ENCODE measurements at places on chromosomes 2 and 18.

GRCh38 chr2:193461431-193461934 lies 1266.8 kb upstream of the TMEFF2 start:
- no peaks in the 10 kb centered on the region for H3K27me3 ChIP-seq
- H3K4me3 ChIP-seq = no peak overlapping the region

DNA sequence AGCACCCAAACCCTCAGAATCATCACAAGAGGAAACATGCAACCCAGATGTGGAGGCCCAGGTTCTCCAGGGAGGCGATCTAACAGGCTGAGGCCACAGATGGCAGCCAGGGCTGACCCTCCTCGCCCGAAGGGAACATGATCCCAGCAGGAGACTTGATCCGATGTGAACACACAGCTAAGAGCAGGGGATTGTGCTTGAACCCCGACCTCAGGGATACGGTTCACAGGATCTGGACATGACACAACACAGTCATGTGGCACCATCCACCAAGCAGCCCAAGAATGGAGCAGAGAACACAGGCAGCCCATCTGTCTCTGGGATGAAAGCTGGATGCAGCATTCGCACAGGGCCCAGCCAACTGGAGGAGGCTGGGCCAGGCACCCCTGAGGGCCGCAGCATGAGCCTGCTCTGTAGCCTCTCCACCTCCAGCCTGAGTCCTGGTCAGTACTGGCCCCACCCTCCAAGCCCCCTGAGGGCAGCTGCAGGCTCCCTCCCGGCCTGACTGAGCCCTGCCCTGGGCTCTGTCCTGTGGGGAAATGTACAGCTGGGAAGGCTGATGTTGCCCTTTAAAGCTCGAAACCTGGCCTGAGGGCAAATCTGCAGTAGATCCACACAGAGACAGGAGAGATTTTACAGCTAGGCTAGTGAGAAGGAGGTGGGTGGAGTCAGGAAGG lies 39.0 kb downstream of the AQP12A start:
- no peaks in the 10 kb centered on the region for H3K36me3 ChIP-seq
- DNase-seq = no peak
- peaks cover 9% of the 10 kb centered on the region for H3K27me3 ChIP-seq

DNA sequence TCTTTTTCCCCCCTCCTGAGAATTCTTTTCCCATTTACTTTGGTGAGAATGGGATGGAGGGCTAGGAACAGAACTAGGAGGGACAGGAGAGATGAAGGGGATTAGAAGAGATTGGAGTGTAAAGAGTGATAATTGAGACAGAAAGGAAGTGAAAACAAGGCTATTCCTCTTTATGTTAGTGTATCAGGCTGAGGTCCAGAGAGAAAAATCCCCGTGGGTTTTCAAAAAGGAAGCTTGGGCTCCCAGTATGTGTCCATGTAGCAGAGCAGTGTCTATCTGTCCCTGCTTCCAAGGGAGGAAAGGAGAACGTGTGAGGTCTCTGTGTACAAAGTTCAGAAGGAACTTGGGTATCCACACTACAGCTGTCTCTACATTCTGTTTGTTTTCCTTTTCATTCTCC lies 59.9 kb upstream of the KCNE4 start:
- H3K36me3 ChIP-seq = no peaks in the 10 kb centered on the region
- peaks cover 15% of the 10 kb centered on the region for H3K4me1 ChIP-seq
- DNase-seq = no peak
- H3K27ac ChIP-seq = no peak overlapping the region
- no peaks in the 10 kb centered on the region for H3K27me3 ChIP-seq

DNA sequence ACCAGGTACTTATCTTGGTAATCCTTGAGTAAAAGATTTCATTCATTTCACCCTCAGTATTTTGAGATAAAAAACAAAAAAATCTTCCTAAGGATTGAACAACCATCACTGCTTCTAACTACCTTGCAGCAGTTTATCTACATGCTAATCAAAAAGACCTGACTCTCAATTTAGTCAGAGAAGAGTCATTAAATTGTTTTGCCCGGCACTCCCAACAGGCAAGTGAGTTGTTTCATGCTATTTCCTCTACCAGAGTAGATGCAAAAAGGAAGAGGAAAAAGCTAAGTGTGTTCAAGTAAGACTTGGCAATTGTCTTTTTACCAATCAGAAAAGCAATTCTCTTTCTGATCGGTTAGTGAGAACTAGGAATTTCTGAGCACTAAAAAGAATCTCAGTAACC lies 39.5 kb downstream of the MYO5B start:
- DNase-seq = no peak
- no peaks in the 10 kb centered on the region for H3K27me3 ChIP-seq
- no peaks in the 10 kb centered on the region for H3K36me3 ChIP-seq
- no peak overlapping the region for H3K4me3 ChIP-seq
- H3K27ac ChIP-seq = no peak overlapping the region

DNA sequence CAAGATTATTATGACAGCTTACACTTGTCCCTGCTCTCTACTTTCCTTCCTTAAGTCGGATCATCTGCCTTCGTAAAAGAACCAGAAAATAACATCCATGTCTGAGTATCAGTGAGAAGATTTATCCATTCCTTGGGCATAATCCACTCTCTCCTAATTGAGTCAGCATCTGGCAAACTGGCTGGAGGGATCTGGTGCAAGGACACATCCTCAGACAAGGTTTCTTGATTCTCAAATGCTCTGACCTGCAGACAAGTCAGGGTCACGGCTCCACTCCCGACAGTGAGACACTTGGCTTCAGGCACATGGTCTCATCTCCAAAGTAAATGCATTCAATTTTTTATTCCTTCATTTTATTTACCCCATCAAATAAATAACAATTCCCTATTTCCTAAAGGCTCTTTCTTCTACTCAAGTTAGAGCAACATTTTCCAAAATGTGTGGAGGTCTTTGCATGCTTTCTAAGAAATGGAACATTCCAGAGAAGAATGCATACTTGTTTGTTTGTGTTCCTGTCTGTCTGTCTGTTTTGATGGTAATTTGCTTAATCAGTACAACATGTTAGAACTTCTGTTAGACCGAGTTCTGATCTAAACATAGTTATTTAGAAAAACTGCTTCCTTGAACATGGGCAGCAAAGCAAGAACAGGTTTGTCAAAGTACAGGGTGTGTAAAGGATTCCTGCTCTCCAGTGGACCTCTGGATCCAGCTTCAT lies 246.9 kb downstream of the IRS1 start:
- DNase-seq = no peak
- no peak overlapping the region for H3K4me3 ChIP-seq
- H3K4me1 ChIP-seq = peaks cover 3% of the 10 kb centered on the region
- H3K27me3 ChIP-seq = no peaks in the 10 kb centered on the region
- H3K27ac ChIP-seq = no peak overlapping the region
